Memory B cell (primary cell): ENCODE measurements at places on chromosomes 12 and 14.

- no peak for DNase-seq
Observed at GRCh38 chr14:85856430-85856829, 326.5 kb downstream of the FLRT2 start.

GRCh38 chr14:68939893-68940613 is 39.0 kb downstream of the ACTN1 start:
- no peak for DNase-seq

DNA sequence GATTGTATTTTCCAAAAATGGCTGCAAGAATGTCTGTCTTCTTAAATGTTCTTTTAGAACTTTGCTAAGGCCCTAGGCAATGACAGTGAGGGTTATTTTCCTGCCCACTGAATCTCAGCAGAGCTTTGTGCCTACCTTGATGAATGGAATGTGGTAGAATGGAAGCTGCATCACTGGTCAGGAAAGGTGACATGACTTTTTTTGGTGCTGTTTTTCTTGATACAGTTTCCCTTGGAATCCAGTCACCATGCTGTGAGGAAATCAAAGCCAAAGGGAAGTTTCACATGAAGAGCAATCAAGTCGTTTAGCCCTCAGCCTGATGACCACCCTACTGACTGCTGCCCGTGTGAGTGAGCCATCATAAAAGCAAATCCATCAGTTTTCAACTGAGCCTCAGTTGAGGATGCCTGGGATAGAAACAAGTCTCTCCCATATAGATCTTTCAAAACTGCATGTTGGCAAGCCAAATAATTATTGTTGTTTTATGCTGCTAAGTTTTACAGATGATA is 886.0 kb upstream of the FBXO33 start:
- DNase-seq = no peak

- no peak for DNase-seq
Observed at GRCh38 chr12:25424211-25424731, 128.8 kb downstream of the LMNTD1 start.

- no peak for DNase-seq
Observed at GRCh38 chr12:124842800-124843510, 20.7 kb downstream of the SCARB1 start.

- DNase-seq = no peak
Observed at GRCh38 chr12:87679251-87679650, 349.9 kb downstream of the C12orf50 start.

GRCh38 chr12:93365616-93366405 is 11.9 kb upstream of the NUDT4 start:
- no peak for DNase-seq

DNA sequence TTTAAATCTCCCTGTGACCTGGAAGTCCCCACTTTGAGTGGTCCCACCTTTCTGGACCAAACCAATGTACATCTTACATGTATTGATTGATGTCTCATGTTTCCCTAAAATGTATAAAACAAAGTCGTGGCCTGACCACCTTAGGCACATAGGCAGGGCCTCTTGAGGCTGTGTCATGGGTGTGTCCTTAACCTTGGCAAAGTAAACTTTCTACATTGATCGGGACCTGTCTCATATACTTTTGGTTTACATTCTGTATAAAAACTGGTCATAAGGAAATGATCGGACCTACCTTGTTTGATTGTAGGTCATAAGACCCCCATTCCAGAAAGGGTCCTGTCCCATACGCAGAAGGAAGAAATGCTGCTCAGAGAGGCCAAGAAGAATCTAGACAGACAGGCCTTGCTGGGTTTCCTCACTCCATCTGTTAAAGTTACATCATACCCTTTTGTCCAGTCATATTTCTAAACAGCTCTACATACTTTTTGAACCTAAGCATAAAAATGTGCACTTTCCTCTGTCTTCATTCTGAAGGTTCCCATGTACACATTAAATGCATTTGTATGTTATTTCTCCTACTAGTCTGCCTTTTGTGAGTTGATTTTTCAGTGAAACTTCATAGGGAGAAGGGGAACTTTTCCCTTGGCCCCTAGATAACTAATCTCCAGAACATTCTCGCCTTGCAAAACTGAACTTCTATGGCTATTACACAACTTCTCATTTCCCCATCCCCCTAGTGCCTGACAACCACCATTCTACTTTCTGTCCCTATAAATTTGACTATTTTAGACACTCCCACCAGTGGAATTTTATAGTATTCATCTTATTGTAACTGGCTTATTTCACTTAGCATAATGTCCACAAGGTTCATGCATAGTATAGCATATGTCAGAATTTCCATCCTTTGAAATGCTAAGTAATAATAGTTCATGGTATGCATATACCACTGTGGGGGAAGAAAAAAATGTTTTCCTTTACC is 30.2 kb upstream of the CPM start:
- no peak for DNase-seq

GRCh38 chr12:1496162-1496900 is 98.0 kb downstream of the FBXL14 start:
- DNase-seq = no peak

GRCh38 chr14:76574416-76575095 is 186.7 kb upstream of the VASH1 start:
- DNase-seq = no peak

- no peak for DNase-seq
Observed at GRCh38 chr14:20934148-20934762, 21.0 kb upstream of the RNASE2 start.

GRCh38 chr14:61533513-61534255 is 161.6 kb upstream of the HIF1A start:
- DNase-seq = no peak

- no peak for DNase-seq
Observed at GRCh38 chr12:47717443-47718193, 7.7 kb downstream of the ENDOU start.

DNA sequence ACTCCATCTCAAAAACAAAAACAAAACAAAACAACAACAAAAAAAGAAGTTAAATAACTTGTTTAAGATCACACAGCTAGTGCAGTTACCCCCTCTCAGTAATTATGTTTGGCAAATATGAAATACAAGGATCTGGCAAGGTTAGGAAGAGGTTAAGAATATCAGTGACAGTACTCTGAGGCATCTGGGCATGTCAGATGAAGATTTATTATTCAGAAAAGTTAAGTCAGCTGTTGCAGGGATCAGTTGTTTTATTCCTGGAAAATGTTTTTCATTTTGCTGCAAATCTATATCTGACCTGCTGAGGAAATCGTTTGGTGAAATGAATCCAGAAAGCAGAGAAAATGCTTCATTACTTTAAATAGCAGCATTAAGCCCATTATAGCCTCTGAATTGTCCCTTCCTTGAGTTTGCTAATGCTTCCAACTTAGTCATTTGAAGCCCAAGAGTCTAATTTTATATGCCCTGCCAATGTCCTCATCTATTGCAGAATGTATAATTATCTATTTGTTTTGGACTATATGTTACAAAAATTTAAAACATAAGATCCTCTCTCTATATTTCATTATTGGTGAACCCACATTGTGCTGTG is 8.1 kb downstream of the GPX2 start:
- DNase-seq = no peak

DNA sequence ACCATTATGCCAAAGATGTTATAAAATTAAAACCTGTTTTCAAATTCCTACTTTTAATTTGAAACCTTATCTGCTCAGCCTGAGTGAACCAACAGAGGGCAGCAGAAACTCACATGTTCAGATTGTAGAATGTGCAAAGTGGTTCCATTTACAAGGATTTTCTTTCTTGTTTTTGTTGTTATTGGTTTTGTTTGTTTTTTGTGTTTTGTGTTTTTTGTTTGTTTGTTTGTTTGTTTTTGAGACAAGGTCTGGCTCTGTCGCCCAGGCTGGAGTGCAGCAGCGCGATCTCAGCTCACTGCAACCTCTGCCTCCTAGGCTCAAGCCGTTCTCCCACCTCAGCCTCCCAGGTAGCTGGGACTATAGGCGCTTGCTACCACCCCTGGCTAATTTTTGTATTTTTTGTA is 22.8 kb upstream of the GARIN2 start:
- peak; percentile 20 for DNase-seq

GRCh38 chr12:124045671-124046455 is 72.8 kb downstream of the ZNF664 start:
- DNase-seq = no peak

DNA sequence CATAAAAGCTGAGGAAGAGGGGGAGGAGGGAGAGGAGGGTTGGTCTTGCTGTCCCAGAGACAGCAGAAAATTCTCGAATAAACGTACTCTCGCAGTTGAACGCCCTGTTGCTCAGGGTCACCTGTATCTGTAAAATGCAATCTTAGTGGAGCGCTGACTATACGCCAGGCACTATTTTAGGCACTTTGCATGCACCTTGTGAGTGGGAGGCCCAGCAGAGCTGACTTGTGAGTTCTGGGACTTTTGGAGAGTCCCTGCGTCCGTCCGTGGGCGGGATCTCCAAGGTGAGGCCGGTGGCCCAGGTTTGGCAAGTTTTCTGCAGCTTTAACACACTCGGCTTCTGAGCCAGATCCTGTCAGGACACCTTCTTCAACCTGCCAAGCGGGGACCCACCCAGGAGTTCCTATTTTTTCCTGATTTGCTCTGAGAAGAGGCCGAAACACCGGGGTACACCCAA is 32.5 kb upstream of the PLEKHG6 start:
- no peak for DNase-seq

- no peak for DNase-seq
Observed at GRCh38 chr14:72419226-72419775, 474.6 kb downstream of the DPF3 start.

- no peak for DNase-seq
Observed at GRCh38 chr14:104753528-104754212, 723 bp downstream of the SIVA1 start.

GRCh38 chr14:53848854-53849253 is 107.8 kb downstream of the BMP4 start:
- DNase-seq = no peak

DNA sequence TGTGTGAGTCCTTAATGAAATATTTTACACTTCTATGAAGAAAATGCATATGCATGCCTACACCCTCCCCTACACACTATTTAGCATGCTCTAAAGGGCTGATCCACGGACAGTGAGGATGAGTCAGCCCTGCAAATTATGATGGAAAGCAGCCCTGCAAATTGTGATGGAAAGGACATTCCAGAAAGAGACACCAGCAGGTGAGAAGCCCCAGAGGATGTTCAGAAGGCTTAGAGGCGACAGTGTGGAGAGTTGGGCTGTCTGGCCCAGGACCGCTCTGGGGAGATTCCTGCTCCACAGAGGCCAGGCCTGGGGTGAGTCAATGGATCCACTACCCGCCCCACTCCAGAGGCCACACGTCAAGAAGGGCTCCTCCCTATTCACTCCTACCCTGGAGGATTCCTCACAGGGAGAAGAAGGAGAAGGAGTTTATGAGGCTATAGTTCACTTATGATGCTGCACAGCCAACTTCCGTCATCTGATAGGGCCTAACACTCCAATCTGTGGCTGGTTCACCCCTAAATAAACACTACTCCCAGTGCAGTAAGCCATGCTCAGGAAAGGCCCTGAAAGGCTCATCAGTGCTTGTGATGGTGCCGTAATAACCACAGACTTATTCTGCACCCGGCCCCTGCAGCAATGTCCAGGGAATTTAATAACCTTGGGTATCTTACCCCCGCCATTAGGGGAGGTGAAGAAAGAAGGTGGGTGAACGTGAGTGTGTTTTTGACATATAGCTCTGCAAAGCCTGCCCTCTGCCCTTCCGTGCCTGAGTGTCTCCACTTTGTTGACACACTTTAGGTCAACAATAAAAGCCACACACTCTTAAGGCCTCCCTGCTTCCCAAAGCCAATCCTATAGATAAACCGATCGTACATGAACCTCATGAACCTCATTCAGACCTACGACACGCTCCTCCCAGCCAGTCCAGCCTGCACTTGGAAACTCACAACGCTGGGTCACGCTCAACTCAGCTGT is 46.4 kb downstream of the CLMN start:
- DNase-seq = no peak

DNA sequence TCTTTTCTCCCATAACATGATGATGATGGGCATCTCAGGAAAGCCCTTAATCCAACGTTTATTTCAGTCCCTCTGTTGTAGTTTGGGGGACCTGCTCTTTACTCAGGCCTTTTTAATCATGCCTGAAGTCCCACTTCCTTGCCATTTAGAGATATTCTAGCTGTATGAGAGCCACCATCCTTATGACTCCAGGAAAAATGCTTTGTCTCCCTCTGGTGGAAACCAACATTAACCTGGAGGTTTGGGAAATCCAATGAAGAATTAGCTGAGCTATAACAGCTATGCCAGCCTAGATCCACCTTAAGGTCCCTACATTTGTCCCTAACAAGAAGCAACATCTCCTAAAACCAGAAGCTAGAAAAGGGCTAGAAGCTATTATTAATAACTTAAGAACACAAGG is 1399.1 kb downstream of the LRFN5 start:
- DNase-seq = no peak

GRCh38 chr12:41731061-41731460 is 413.6 kb downstream of the GXYLT1 start:
- no peak for DNase-seq

- DNase-seq = peak; percentile 39
Observed at GRCh38 chr12:46209914-46210872, 58.6 kb downstream of the SLC38A1 start.

- DNase-seq = no peak
Observed at GRCh38 chr14:90275820-90276219, 19.5 kb downstream of the PSMC1 start.

DNA sequence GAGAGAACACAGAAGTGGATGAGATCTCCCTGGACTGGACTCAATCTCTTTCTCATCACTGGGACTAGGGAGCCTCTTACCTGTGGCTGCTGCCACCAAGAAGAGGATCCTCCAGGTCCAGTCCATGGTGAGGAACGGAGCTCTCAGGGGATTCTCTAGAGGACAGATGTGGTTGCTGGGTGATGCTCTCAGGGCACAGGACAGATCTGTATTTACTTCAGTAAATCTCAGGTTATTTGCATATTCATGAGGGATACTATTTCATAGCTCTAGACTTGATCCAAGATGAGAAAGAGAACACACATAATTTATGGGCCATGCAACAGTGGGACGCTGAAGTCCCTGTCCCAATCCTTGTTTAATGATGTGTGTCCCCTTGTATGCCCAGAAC is 460.5 kb downstream of the TMEM121 start:
- no peak for DNase-seq

GRCh38 chr14:95063391-95063790 is 93.9 kb downstream of the DICER1 start:
- no peak for DNase-seq

DNA sequence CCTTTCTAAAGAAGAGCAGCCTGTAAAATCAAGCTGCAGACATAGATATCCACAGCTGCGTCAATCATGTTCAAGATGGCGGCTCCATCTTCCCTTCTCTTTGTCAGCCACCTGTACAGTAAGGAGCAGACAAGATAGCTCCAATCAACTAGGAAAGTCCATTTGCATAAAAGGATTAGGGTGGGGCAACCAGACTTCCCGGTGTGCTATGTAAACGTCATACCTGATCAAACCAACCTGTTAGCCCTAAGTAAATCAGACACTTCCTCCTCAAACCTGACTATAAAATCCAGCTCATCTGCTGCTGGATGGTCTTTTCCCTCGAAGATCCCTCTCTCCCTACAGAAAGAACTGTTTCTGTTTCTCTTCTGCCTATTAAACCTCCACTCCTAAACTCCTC is 60.1 kb downstream of the BCAT1 start:
- DNase-seq = no peak
